ENCODE measurements at places on chromosomes 3 and 15.
A peak's percentile ranks its signal among the peaks of the same experiment; 100 is the strongest.

- no peak for DNase-seq
Observed at GRCh38 chr3:25573386-25574171, 91.1 kb downstream of the TOP2B start.

GRCh38 chr3:150210461-150211110 lies 197.5 kb upstream of the TSC22D2 start:
- DNase-seq: no peak

DNA sequence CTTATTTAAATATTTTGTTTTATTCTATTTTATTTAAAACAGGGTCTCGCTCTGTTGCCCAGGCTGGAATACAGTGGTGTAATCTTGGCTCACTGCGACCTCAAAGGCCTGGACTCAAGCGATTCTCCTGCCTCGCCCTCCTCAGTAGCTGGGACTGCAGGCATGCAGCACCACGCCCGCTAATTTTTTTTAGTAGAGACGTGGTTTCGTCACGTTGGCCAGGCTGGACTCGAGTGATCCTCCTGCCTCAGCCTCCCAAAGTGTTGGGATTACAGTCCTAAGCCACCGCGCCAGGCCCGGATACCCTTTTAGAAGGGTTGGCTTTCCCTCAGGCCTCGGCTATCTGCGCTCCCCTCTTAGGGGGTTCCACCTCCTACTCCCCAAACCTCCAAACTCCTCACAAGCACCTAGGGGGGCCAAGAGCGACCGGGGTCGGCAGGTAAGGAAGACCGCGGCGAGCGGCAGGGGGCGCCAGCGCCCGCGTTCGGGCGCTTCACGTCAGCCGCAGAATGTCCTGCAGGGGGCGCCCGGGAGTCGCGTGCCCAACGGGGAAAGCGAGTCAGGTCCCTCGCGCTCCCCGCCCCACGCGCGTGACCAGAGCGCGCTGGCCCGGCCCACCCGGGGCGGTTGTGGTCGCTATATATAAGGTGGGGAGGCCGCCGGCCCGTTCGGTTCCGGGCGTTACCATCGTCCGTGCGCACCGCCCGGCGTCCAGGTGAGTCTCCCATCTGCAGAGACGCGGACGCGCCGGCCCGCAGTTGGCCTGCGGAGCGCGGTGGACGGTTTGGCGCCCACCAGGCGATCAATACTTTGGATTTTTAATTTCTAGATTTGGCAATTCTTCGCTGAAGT lies 51.8 kb upstream of the GATM start:
- DNase-seq: no peak

- no peak for DNase-seq
Observed at GRCh38 chr15:85031944-85032558, 50.4 kb downstream of the PDE8A start.

- no peak for DNase-seq
Observed at GRCh38 chr3:119595639-119596334, 1.9 kb upstream of the PLA1A start.

DNA sequence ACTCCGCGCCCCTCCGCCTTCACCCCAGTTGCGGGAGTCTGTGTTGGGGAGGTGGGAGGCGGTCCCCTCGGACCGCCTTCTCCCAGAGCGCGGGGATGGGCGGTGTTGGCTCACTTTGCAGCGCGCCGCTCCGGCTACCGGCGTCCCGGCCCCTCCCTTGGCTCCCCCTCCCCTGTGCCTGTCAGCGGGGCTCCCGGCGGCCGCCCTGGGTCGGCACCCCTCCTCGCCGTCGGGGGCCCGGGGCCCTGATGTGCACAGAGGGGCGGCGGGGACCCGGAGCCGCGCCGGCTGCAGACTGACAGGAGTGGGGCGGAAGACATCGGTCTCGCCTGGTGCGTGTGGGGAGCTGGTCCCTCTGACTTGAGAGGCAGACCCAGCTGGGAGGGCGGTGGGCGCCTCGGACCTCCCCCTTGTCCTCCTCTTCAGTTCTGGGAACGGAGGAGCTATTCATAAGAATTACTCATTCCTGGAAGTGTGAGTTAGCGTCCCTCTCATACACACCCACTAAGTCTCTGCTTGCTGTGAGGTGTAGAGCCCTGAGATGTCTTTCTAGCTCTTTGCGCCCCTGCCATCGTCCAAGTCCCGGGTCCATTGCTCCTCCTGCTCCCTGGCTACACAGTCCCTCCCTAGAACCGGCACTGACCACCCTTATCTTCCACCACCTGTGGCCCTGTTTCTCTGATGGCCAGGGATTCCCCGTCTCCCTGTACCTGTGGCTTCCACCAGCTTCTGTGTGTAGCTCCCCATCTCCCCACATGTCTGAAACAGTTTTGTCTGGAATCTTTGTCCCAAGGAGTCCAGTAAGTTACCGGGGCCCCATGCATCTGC lies 42.3 kb upstream of the ROPN1 start:
- DNase-seq: no peak

- no peak for DNase-seq
Observed at GRCh38 chr3:114496021-114496434, 202.2 kb downstream of the TIGIT start.

GRCh38 chr3:43296565-43296964 lies 10.2 kb downstream of the SNRK start:
- DNase-seq: no peak

- DNase-seq: no peak
Observed at GRCh38 chr15:73357999-73358665, 10.6 kb downstream of the HCN4 start.

DNA sequence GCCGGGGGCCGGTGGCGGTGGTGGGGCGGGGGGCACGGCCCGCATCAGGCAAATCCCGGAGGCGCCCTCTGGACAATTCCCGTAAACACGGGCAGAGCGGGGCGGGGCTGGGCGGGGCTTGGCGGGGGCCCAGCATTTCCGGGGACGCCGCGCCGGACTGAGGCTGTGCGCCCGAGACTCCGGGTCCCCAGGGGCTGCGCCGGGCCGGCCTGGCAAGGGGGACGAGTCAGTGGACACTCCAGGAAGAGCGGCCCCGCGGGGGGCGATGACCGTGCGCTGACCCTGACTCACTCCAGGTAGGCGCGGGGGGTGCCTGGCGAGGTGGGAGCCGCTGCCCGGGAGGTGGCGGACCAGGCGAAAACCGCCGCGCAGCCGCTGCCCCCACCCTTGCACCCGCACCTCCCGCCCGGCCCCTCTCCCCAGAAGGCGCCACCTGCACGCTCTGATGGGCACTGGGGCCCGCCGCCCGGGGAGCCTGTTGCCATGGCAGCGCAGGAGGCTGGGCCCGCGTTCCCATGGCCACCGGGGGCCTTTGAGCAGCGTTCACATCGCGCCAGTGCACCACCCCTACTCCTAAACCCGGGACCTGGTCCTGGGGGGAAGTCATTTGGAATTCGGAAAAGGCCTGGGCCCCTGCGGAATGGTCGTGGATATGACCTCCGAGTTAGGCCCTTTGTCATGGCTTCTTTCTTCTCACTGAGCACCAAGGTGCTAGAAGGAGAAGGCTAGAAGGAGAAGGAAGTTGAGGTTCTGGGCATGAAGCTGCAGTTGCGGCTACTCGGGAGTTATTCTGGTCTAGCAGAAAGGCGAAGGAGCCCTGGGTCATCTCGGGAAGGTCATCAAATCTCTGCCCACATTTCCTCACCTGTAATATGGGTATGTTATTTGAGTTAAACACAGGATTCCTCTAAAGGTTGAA lies 16.1 kb upstream of the SEMA4B start:
- DNase-seq: no peak

DNA sequence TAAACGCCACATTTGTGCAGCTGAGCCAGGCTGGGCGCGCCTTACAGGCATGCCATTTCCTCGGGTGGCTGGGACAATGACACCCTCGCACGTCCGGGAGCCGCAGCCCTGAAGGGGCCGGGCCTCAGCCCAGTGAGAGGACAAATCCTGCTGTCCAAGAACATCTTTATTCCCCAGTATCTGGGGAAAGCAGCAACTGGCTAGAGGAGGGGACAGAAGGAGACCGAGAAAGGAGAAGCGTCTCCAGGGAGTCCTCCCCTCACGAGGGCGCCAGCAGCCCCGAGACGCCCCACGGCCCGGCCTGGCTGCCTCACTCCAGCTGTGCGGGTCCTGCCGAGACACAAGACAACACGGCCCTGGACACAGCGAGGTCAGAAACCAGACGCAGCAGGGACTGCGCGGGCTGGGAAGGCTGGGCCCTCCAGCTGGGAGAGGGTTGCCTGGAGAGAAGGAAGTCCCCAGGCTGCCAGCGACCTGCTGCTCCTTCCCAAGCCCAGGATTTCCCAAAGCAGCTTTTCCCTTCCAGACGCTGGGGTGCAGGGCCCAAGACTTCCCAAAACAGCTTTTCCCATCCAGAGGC lies 130.2 kb downstream of the CHSY1 start:
- DNase-seq: no peak

GRCh38 chr3:183590442-183590841 lies 34.9 kb upstream of the KLHL6 start:
- DNase-seq: no peak

- no peak for DNase-seq
Observed at GRCh38 chr3:189944285-189945145, 176.2 kb downstream of the P3H2 start.

GRCh38 chr3:149604125-149604875 lies 53.5 kb downstream of the WWTR1 start:
- DNase-seq: no peak

GRCh38 chr3:89232155-89232554 lies 124.7 kb downstream of the EPHA3 start:
- DNase-seq: no peak

GRCh38 chr3:188296761-188297612 lies 143.0 kb downstream of the LPP start:
- DNase-seq: peak; percentile 56

GRCh38 chr3:44529927-44530326 lies 25.1 kb upstream of the ZKSCAN7 start:
- no peak for DNase-seq

DNA sequence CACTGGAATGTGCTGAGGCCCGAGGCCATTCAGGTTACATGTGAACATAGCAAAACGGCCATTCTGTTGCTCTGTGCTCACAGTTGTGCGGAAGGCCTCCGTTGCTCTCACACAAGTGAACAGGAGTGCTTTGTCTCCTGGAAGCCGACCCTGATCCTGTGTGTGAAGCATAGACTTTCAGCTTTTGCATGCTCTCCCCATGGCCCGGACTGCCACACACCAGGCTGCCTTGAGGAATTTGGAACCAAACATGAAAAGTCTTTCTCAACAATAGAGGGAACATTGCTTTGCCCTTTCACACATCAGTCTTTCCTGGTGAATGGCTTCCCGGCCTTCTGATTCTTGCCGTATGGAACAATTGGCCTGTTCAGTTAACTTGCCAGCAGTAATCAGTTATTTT lies 154.8 kb upstream of the LRIG1 start:
- no peak for DNase-seq

DNA sequence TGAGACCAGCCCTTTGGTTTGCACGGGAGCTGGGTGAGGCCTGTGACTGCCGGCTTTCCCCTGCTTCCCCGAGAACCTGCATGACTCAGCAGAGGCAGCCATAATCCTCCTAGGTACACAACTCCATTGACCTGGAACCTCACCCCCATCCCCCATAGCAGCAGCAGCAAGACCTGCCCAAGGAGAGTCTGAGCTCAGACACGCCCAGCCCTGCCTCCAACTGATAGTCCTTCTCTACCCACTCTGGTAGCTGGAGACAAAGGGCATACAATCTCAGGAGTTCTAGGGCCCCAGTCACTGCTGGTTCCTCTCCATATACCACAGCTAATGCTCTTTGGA lies 141.0 kb upstream of the ARHGEF26 start:
- no peak for DNase-seq

DNA sequence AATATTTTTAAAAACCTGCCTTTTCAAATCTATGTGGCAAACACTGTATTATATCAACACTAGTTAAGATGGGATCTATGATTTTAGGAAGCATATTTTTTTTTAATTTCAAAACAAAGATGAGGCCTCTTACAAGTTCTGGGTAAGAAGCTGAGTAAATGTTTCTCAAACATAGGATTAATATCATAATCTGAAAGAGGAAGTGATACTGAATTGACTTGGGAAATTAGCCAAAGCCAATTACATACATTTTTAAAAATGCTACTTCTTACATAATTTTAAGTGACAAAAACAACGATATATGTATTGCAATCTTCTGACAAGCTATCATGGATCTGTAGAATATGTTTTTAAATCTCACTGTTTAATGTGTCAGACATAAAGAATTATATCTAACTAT lies 135.1 kb upstream of the UBP1 start:
- DNase-seq: no peak

DNA sequence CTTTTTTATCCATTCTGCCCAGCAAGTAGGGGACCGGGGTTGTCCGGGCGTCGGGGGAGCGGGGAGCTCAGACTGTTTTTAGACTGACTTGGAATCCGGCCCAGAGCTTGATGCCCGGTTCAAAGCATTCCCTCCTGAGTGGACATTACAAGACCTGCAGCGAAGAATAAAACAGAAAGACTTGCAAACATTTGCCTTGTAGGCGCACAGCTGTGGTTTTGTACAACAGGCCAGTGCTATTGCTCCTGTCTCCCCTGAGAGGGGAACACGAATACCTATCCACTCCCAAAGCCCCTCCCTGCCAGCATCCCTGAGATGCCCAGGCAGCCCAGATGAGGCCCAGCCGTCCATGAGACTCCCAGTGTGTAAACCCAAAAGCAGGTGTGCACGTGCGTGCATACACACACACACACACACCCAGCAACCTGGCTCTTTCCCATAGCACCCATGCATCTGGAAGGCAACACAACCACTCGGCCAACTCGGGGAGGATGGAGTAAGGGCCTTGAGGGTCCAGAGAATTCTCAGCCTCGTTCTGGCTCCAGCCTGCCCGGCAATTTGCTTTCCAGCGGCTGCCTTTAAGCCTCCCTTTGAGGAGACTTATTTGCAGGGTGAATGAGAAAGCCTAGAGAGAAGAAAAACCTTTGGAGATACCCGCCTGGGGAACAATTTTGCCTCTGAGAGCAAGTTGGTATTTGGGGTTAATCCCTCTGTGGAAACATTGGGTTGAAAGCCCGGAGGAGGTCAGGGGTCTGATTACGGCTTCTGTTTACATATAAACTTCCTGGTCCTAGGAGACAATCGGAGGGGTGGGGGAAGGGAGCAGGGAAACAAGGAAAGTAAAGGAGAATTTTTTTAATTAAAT lies 161.0 kb upstream of the HES1 start:
- no peak for DNase-seq

GRCh38 chr15:51266656-51267050 lies 71.7 kb downstream of the CYP19A1 start:
- no peak for DNase-seq

DNA sequence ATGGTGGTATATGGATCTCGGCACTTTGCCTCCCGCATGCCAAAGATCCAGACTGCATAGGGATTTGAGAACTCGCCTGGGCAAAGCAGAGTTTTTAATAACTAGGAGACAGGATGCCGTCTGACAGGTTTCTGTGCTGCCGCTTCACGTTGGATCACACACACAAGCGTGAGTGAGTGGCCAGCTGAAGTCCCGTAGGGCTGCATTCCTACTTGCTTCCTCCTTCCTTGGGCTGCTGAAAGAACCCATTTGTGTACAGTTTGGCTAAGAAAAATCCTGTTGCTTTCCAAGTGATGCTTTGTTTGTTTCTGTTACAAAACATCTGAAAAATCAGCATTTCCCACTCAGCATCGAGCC lies 604.3 kb upstream of the CFAP20DC start:
- DNase-seq: peak; percentile 9

DNA sequence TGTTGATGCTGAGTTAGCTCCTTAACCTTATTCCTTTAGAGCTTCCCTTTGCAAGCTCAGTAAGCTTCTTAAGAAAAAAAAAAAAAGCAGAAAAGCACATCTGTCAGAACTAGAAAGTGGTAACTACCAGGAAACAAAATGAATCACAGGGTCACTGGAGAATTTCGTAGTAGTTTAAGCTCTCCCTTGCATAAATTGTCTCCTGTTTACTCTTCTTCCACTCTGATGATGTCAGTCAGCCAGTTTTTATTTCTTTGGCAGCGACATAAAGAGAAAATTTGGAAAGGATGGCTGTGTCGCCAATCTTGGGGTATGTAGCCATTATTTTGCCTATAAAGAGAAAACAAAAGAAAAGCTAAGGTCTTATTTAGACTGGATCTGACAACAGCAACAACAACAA lies 3.2 kb upstream of the GABRR3 start:
- no peak for DNase-seq

Data from fibroblast of the conjunctiva (primary cell).